ENCODE measurements at places on chromosomes 1 and 21.

GRCh38 chr21:32200029-32200428, 78.8 kb downstream of the MIS18A start:
- DNase-seq, result no peak

DNA sequence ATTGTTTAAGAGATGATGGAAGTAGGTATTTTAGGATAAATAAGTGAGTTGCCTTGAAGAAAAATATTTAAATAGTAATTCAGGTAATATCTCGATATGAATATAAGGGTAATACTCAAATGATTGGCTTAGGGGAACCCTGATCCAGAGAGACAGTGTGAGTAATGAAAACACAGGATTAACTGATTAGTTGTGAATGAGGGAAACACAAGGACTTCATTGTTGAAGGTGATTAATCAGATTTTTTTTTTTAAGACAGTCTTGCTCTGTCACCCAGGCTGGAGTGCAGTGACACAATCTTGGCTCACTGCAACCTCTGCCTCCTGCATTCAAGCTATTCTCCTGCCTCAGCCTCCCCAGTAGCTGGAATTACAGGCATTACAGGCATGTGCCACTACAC, 12.7 kb downstream of the SLC25A33 start:
- no peak for DNase-seq

GRCh38 chr1:20739225-20739624, 6.7 kb upstream of the SH2D5 start:
- DNase-seq, result no peak

DNA sequence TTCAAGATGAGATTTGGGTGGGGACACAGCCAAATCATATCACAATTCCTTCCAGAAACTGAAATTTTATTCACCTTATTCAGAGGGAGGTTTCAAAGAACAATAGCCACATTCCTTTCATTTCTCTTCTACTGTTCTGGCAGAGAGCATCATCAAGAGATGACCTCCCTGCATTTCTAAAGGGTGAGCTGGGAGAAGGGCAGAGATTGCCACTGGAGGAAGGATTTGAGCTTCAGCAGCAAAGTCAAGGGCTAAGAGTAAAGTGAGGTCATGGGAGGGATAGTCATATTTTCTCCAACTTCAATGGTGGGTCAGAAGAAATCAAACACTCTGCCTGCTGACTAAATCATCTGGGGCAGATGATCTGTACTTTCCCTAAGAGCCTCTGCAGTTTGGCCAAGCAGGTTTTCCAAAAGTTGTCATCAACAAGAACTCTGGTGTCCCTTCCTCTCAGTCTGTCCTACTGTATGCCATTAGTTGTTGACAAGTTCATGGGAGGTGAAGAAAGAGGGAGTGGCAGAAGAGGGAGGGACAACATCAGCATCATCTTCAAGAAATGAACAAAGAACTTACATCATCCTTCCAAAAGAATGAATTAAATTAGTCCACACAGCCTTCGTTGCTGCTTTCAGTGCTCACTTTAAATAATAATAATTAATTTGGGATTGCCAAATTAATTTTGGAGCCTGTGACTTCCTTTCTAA, 298.3 kb downstream of the ASTN1 start:
- no peak for DNase-seq

DNA sequence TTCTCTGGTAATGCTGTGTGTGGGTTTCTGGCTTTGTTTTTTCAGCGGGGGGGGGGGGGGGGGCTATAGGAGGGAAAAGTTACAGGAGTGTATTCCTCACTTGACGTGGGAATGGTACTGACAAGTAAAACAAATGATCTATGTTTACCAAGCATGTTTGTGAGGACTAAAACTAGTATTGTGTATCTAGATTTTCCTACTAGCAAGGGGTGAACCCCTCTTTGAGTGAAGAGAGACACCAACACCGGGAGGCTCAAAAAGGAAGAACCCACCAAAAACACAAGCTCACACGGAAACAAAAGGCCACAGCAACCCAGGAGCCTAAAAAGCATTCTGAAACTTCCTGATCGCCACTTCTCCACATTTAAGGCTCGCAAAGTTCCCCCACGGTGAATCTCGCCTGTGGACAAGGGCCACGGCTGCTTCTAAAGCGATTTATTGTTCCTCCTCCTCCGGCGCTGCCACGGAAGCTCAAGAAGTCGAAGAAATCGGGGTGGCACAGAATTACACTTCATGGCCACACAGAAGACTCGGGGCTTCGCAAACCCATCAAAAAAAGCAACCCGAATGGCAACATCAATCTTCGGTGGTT, 703 bp downstream of the PUM1 start:
- peak; percentile 10 for DNase-seq

GRCh38 chr1:6870086-6870485, 84.8 kb downstream of the CAMTA1 start:
- no peak for DNase-seq
